Common myeloid progenitor, CD34-positive (primary cell): ENCODE measurements at places on chromosomes 2 and 18.

GRCh38 chr2:238125127-238125885 lies 13.2 kb upstream of the KLHL30 start:
- no peak for DNase-seq

GRCh38 chr2:223829128-223829527 lies 8.3 kb downstream of the AP1S3 start:
- DNase-seq, result no peak

- DNase-seq, result no peak
These were observed 202.4 kb downstream of the INSIG2 start for GRCh38 chr2:118290411-118291250.

GRCh38 chr2:74763962-74764428 lies 69.9 kb upstream of the HK2 start:
- DNase-seq, result no peak

DNA sequence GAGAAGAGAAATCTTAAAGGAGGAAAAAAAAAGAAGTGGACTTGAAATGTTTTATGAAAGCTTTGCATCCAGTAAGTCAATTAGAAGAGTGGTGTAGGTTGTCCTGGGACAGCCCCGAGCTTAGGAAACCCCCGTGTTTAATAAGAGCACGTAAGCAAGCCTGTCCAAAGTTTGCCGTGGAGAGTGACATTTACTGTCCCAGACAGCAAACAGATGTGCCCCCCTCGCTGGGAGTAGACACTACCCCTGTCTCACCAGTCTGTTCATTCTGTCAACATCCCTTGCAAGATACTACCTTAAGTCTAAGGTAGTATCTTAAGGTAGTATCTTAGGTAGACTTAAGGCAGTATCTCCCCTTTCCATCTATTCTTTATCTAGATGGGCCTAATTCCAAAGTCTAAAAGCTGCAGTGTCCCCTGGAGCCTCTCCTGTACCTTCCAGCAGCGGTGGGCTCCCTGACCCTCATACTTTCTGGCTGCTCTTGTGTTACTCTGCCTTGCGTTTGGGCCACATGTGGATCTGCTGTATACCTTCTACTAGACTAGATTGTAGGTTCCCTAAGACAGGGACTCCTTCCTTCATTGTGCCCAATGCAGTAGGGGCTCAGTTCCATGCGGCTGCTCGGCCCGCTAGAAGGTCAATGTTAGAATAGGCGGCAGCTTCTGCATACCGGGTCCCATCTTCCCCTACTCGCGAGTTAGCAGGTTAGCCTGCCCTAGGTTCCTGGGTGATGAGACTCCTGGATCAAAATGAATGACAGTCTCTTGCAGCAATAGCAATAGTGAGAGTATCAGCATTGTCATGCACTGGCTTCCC lies 244.1 kb downstream of the GBX2 start:
- DNase-seq, result no peak

- DNase-seq, result peak; percentile 93
These were observed 81.4 kb downstream of the CDCA7 start for GRCh38 chr2:173436088-173436487.

DNA sequence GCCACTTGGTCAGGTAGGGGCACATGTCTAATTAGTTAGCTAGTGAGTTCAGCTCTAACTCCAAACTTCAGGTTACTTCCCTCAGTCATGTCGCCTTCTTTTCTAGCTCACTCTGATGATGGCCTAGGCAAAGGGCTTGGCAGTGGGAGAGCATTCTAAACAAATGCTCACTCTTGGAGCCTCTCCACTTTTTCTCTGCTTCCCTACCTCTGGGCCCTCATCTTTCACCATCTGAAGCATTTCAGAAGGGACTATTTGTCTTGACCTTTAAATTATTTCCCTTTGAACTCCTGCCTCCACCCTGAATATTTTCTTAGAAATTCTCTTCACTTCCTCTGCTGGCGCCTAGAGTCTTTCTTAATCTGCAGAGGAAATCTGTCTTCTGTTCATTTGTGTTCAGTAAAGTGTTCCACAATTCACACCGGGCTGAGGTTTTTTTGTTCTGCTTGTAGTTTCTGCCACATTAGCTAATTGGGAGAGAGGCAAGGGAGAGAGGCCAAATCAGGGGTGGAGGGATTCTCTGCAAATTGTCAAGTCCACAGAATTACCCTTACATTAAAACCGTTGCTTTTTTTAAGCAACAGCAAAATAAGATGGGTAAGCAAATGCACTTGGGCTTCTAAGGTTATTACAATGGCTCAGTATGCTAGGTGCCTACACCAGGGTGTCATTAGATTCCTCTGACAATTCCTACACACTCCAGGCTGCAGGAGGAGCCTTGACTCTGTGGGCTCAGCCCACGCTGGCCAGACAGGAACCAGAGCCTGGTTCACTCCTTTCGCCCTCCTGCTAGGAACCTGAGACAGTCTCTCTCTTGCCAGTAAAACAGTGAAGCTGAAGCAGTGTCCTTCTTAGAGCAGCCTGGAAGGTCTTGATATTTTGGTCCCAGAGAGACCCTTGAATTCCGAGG lies 5.5 kb downstream of the MSGN1 start:
- peak; percentile 30 for DNase-seq

DNA sequence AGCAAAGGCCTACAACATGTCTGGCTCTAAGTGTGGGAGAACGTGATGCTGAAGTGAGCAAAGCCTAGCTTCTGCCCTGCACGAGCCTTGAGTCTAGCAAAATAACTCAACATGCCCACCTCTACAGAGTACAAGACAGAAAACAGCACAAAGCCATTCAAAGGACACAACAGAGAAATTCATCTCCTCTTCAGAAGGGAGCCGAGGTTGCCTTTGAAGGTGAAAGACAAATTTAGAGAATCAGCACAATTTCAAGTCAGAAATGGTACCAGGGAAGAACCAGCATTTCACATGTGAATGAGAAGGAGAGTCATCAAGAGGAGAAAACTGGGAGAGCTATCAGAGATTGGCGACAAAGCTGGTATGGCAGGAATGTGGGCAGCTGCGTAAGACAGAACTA lies 21.7 kb upstream of the CYTIP start:
- no peak for DNase-seq

DNA sequence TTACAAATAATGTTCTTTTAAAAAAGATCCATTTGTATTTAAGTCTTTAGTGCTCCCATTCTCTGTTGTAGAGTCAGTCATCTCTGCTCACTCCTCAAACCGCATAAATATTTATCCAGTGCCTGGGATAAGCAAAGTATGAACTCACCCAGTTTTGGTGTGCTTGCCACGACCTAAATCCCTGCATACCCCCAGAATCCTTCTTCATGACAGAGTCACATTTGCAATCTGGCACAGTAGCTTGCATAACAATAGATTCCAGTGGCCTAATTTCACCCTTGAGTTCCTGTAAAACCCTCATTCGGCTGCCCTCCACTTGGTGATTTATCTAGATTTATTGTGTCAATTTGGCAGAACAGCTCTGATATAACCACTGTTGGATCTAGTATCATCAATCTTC lies 92.9 kb downstream of the DTNA start:
- no peak for DNase-seq

- no peak for DNase-seq
These were observed 85.6 kb downstream of the VIT start for GRCh38 chr2:36781907-36782720.

DNA sequence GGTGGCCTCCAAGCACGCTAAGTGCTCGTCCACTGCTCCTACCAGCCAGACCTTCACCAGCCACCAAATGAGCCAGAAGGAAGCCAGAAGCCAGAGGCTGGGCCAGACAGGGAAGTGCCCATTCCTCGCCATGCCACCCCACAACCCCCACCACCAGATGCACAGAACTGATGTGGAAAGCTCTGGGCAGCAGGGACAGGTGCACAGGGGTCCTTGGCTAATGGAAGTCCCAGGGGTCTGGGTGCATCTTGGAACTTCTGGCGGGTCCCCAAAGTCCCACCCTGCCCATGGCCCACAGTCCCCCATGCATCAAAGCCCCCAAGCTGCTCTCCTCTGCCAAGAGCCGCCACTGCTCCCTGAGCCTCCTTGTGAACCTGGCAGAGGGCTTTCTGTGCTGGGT lies 173.1 kb upstream of the ID2 start:
- DNase-seq, result no peak
